Stimulated activated CD4-positive, alpha-beta T cell treated with anti-CD3 and anti-CD28 coated beads, Interleukin-12 subunit alpha, Interleukin-12 subunit beta, amount 100 ng/mL, for 24 hours (primary cell): ENCODE measurements at places on chromosomes 6 and 20.

DNA sequence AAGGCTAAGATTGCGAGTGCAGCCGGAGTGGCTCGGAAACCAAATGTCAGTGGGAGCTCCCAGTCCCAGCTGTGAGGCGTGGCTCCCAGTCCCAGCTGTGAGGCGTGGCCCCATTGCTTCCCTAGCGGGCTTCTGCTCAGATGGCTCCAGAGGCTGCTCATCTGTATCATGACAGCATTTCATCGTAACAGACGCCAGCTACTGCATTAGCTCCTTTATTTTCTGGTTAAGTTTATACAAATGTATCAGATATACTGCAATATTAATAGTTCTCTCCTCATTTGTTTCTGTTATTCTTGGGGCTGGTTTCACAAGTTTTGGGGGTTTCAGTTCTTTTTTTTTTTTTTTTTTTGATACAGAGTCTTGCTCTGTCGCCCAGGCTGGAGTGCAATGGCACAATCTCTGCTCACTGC, 34.7 kb upstream of the TBXT start:
- DNase-seq, result no peak

- no peak for DNase-seq
These were observed 128.7 kb downstream of the LY86 start for GRCh38 chr6:6716998-6717763.

DNA sequence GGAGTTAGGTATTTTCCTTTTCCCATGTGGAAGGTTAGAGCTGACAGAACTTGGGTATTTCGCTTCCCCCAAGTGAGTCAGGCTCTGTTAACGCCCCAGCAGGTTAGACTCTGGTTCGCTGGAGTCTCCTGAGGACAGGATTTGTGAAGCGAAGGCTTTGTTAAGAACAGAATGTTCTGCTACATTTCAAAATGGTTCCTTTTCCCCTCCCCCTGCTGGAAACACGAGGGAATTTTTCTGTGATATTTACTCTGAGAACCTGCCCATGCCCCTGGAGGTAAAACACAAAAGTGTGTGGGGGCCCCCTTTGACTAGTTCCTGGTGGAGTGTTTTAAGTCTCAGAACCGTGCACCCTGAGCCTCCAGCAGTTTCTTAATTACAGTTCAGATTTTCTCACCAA, 731.4 kb upstream of the CITED2 start:
- DNase-seq, result no peak

- no peak for DNase-seq
These were observed 7.7 kb downstream of the GRM4 start for GRCh38 chr6:34138191-34138590.

DNA sequence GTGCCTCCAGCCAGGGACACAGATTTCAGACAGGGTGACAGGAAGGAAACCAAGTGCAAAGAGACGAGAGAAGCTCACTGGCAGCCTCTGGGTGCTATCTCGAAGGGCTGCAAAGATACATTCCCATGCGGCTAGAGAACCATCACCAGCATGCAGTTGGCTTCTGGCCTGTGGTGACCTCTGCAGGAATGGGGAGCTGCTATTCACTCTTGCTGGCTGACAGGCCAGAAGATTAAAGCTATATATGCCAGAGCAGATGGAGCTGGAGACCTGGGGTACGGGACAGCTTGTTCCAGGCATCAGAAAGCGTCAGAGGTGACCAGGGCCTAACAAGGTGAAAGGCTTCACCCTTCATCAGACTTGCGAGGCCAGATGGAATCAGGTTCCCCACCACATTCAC, 20.0 kb downstream of the MAP1LC3A start:
- no peak for DNase-seq

GRCh38 chr6:138920906-138921305, 67.1 kb downstream of the REPS1 start:
- DNase-seq, result no peak

- DNase-seq, result no peak
These were observed at the start of gene GABRR1 for GRCh38 chr6:89217299-89217910. Gene GABRR1 (minus strand): TSS chr6:89217358. CDS start chr6:89217322, 36 bp downstream.
